ENCODE measurements at places on chromosomes 5 and 9. TPM values are rescaled to one million over a fixed set of nuclear protein-coding genes. Genes with fewer than 3 reads are reported as not detected.

Gene TNFSF8
- total RNA-seq, result 0.77 TPM

DNA sequence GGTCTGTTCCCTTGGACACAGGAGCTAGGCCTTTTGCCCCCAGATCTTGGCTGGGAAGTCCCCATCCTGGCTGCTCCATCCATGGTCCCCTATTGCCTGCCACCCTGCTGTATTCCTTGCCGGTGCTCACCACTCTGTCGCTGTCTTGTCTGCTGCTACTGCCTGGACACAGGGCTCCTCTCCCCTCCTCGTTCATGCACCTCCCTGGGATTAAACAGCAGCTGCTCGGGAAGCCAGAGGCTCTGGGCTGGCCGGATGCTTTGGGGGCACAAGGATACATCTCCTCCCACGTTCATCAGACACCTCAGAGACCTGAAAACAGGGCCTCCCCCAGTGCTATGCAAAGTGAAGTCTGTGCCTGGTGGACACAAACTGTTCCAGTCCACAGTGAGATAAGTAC, 110.4 kb downstream of the ZNF354C start:
- no peak for DNase-seq

DNA sequence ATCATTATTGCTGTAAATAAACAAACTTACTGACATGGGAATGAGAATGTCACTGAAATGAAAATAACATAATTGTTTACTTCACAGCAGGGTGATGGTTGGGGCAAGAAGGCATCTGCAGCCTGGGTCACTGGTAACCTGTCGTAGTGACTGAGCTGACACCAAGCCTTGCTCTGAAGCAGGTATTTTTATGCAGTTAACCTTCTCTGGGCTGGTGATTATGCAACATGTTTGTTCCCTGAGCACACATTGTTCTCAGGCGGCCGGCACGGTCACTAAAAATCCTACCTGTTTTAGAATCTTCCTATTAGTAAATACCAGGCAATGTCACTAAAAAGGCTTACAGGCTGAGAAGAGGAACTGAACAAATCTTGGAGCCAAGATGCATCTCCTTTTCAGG, 157.7 kb upstream of the NR3C1 start:
- DNase-seq, result no peak

- no peak for DNase-seq
Observed at GRCh38 chr5:137741718-137742117, 5.8 kb upstream of the KLHL3 start.

DNA sequence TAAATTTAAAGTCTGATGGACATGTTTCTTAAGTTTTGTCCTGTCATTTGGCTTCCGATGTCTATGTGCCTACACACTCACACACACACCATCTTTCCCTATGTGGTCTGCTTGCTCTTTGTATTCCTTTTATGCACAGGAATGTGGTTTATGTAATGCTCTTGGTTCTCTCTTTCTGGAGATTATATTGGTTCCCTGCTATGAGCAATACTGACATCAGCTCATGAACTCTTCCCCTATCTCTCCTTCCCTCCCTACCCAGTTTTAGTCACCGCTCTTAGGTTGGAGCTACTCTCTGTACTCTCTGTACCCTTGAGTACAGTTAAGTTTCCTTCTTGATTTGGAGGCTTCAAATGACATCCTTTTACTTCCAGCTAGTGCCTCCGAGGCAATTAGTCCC, 77.9 kb upstream of the MVB12B start:
- no peak for DNase-seq
